ENCODE measurements at places on chromosomes 5 and 9.

DNA sequence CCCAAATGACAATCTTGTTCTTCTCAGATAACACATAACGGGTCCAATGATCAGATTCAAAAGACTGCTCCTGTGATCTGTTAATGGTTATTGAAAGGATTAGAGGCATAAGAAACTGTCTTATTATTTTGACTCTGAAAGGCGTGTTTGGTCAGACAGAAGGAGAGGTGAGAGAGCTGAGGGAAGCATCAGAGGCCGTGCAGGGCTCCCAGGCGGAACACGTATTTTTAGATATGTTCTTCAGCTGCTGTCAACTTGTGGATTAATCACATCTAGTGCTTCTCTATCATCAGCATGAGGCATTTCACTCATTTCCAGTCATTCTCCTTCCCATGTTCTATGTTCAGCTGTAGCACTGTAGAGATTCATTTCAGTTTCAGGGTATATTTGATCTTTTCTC, 199.8 kb downstream of the MAPKAP1 start:
- no peak for DNase-seq

DNA sequence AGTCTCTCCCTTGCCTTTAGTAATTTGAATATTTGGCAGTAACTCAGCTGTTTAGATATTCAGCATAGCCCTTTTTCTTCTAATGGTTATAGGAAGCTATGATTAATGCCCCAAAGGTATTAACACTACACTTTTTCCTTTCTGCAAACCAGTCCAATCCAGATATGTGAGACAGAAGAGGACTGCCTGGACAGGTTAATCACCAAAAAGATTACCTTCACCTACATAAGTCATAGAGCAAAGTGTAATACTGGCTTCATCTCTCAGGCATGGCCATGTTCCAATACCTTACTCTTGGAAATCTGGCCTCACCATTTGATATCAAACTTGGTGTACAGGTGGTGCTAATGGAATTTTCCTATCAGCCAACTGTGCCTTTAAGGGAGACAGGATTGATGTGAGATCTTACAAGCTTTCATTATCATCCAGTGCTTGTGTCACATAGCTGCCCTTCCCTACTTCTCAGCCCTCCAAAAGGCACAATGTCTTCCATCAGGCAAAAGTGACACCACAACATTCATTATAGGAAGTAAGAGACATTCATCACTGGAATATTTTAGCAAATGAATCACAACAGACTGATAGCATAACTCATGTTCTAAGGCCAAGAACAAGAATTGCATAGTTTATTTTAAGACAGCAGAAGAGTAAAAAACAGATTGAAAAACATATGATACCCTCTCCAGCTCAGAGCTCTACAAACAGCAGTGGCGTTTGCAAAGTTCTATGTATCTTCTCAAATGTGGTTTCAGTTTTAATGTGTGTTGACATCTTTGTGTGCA, 91.2 kb upstream of the PAM start:
- DNase-seq: no peak

DNA sequence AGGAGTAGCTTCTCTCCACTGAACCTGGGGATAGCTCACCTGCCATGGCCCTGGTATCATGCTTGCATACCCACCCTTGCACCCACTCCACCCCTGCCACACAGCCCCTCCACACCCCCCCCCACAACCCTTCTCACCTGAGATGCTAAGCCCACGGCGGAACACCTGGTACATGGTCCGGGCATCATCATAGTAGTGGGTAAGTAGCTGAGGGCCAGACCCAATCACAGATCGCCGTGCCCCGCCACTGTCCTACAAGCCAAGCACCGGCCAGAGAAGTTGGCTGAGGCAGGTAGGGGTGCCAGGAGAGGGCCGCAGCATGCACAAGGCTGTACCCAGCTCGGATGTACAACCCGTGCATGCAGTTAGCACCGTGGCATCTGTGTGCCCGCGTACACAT, 20.7 kb downstream of the ACSL6 start:
- no peak for DNase-seq

GRCh38 chr5:116573279-116573701, 1.3 kb downstream of the SEMA6A start:
- no peak for DNase-seq

DNA sequence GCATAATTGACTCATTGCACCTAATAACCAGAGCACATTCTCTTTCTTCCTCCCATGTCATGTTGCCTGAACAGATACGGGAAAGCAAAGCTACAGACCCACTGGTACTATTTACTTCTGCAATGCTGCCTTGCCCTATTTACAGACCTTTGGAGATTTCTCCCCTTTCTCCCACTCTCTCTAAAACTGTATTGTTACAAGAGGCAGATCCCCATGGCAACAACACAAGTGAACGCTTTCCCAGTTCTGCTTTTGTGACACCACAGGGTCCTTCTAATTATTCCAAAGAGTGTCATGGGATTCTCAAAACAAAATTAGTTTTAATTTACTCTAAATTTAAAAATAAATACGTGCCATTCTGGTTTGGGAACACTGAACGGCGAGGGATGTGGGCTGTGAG, 104.7 kb downstream of the KCTD16 start:
- no peak for DNase-seq

- no peak for DNase-seq
Observed at GRCh38 chr5:127031863-127032232, 1.5 kb upstream of the MARCHF3 start.

DNA sequence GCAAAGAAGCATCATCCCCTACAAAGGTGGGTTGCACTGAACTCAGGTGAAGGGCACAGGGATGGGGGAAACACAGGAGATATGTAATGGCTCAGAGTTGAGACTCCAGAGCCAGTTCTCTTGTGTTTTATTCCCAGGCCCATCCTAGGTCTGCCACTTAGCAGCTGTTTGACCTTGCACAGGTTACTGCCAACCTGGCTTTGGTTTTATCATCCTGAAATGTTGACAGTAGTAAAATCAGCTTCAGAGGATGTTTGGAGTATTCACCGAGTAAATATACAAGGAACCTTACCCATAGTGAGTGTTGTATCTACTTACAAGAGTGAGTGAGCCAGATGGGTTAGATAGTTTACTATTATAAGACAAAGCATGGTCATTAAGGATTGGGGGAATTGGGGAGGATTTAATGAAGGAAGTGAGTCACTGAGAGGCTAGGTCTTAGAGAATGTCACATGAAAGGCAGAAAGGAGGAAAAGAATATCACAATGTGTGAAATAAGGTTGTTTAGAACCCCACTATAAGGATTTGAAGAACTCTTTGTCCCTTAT, 141.3 kb downstream of the MAN2A1 start:
- no peak for DNase-seq

- no peak for DNase-seq
Observed at GRCh38 chr9:114299286-114300152, 23.4 kb upstream of the ORM1 start.

GRCh38 chr5:108415726-108416125, 33.8 kb upstream of the FBXL17 start:
- DNase-seq: no peak

DNA sequence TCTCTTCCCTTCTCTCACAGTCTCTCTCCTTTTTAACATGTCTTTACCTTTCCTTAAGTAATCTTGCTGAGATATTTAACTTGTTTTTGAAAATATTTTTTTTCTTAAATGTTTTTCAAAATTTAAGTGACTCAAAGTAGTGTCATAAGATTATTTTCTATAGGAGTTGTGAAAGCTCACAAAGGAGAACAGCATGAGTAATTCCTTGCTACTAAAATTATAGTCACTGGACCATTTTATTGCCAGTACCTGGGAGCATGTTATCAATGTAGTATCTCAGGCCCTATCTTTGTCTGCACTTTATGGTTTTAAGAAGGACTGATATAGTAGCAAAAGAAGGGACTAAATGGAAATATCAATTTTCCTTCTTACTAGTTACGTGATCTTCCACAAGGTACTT, 181.9 kb downstream of the TMEM232 start:
- no peak for DNase-seq

DNA sequence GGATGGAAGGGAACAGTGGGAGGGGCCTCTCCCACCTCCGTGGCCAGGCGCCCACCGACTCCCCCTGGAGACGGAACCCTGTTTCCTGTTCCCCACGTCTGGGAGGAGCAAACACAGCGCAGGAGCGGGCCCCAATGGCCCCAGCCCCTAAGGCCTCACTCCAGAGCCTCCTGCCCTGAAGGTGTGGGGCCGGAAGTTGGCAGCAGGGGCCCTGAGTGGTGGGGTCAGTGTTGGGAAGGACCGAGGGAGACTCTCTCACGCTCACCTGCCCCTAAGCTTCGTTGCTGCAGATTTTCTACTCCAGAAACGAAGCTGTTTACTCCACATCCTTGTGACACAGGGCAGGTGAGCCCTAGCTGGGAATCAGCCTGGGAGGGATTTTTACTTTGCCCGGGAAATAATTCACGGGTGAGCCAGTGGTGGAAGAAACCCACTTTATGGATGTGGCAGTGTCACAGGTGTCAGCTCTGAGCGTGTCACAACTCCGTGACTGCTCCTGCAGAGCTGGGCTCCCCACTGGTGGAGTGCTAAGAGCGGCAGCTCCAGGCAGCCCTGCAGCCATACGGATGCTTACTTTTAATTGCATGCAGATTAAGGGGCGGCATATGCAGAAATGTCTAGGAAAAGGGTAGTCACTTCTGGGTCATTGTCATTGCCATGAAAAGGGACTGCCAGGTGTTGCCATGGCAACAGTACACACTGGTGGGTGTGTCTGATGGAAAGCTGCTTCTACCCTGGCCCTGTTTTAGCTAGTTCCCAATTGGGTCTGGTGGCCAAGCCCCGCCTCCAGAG, 77.5 kb upstream of the OLFM1 start:
- no peak for DNase-seq

GRCh38 chr9:20463823-20464222, 158.5 kb downstream of the MLLT3 start:
- DNase-seq: no peak

- DNase-seq: no peak
Observed at GRCh38 chr5:157382996-157383800, 76.8 kb upstream of the NIPAL4 start.

DNA sequence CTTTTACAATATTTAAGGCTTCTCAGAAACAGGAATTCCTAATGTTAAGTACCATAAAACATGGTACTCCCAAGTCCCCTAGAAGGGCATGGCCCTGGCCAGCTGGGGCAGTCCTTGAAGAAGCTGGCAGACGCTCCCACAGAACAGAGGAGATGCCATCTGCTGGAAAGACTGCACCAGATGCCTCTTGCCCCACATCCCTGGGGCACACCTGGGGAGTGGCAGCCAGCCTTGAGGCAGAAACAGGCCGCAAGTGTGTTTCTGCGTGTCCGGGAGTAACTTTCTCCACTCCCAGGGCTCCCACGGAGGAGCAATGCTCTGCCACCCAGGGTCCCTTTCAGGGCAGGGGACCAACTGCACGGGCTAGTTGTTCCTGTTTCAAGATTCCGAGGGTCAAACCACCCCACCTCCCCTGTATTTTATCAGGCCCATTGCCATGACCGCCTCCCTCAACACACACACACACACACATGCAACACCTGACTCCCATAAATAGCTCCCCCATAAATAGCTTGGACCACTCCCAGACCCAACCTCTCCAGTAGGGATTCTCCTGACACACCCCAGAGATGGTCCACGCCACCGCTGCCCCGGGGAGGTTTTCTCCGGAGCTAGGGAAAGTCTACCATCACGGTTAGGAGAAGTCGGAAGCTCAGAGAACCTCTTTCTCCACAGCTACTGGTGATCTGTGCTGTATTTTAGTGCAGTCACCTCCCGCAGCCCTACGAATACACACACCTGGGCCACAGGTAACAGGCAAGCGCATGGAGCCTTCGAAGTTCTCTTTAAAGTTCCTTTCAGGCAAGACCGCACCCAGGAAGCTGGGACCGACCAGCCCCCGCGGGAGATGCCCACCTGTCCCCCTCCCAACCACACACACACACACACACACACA, 1.5 kb downstream of the SPOCK1 start:
- no peak for DNase-seq

DNA sequence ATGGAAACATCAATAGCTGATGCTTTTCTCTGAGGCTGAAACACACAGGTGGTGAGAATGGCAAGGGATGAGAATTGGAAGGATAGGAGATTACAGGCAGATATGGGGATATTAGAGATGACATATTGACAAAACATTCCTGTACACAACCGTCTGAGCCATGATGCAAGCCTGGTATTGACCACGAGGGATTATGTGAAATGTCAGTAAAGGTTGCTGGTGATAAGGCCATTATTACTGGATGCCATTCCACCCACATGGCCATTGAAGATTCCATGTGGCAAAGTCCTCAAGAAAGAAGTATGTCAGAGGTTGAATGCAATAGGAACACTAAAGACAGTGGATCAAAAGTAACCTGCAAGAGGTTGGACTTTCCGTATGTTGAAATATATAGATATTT, 15.7 kb downstream of the GRAMD2B start:
- no peak for DNase-seq

DNA sequence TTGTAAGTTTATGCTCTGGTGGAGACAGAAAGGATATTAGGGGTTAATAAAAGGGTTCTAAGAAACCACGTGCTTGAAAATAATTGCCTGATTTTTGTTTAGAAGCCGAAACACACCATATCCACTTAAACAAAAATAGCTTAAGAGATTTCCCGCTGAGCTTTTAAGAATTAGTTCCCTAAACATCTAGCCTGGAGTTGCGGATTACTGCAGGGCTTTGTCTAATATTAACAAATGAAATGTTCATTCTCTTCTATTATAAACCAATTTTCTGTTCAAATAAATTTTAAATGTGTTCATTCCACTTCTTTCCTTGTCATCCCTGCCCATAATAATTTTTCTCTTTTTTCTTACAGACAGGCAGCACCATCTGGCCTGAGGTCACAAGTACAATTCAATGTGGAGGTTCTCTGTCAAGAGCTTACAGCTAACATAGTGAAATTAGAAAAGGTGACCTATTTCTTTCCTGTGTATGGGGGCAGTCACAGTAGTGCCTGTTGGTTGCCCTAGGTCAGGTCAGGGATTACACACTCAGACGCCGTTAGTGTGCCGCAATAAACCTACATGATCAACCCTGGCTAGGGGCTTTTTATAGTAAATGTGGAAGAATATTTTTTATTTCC, 65.3 kb downstream of the GRAMD2B start:
- DNase-seq: no peak

- peak; percentile 29 for DNase-seq
Observed at GRCh38 chr5:35319333-35320002, 89.2 kb upstream of the PRLR start.

- DNase-seq: no peak
Observed at GRCh38 chr9:99026271-99026955, 78.5 kb upstream of the TGFBR1 start.

DNA sequence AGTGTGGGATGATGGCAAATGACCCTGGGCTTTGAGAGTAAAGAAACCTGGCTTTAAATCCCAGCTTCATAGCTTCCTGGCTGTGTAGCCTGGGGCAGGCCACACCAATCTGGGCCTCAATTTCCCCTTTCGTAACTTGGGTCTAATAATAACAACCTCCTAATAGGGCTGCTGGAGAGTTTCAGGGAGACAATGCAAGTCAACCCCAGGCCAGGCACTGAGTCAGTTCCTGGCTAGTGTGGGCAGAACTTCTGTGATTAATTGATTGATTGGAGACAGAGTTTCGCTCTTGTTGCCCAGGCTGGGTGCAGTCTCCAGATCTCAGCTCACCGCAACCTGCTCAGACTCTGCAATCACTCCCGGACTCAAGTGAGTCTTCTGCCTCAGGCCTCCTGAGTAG, 3.3 kb upstream of the SH2D3C start:
- no peak for DNase-seq
